Left lung (tissue), 14 donors: ENCODE measurements at places on chromosomes 1 and 21. TPM values are rescaled to one million over a fixed set of nuclear protein-coding genes. Genes with fewer than 3 reads are reported as not detected.
A peak's percentile ranks its signal among the peaks of the same experiment; 100 is the strongest.

The SIKE1 gene
- 48.5 TPM for polyA plus RNA-seq

- no peaks in the 10 kb centered on the region for H3K4me1 ChIP-seq
- H3K4me3 ChIP-seq: no peak overlapping the region
Observed at GRCh38 chr1:2953688-2954285, 67.5 kb upstream of the ACTRT2 start.

GRCh38 chr1:225410036-225410435 lies 17.8 kb downstream of the LBR start:
- no peak overlapping the region for H3K4me3 ChIP-seq
- no peak for DNase-seq
- H3K36me3 ChIP-seq: peaks cover 96% of the 10 kb centered on the region
- no peak overlapping the region for H3K27ac ChIP-seq

DNA sequence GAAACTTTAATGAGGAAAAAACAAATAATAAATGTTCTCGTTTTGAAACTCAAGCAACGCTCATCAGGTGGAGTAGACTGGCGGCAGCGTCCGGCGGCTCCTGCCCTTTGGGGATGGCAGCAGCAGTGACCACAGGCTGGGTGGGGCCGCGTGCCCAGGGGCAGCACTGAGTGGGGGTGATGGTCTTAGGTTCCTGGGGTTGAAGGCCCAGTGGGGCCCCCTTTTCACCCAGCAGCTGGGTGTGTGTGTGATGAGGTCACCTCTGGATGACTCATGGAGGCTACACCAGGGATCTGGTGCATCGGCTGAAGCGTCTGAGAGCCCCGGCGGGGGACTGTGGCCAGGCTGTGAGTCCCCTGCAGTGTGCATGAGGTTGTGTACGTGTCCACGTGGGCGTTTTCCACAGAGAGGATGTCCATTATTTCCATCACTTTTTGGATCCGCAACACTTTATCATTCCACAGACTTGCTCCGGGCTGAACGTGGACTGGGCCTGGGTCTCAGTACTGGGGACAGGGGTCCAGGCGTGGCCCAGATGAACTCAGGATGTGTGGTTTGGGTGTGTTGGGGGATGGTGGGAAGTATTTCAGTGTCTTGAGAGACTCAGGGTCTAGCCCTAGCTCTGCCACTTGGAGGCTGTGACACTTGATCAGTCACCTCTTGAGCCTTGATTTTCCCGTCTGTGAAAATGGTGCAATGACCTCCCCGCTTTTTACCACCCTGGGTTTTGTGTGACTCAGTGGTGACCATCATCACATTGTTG lies 25.6 kb downstream of the LDLRAP1 start:
- no peaks in the 10 kb centered on the region for H3K27me3 ChIP-seq
- no peak overlapping the region for H3K4me3 ChIP-seq
- no peak for DNase-seq
- H3K36me3 ChIP-seq: no peaks in the 10 kb centered on the region
- no peak overlapping the region for H3K27ac ChIP-seq

GRCh38 chr1:151944126-151944856 lies 35.0 kb upstream of the THEM4 start:
- peak overlapping the region; percentile 94 for H3K27ac ChIP-seq
- no peaks in the 10 kb centered on the region for H3K27me3 ChIP-seq
- H3K4me1 ChIP-seq: peaks cover 28% of the 10 kb centered on the region

GRCh38 chr1:228978484-228979324 lies 243.4 kb downstream of the RHOU start:
- no peak for DNase-seq
- H3K27ac ChIP-seq: no peak overlapping the region
- no peaks in the 10 kb centered on the region for H3K36me3 ChIP-seq

The XCL1 gene
- polyA plus RNA-seq: 0.37 TPM

GRCh38 chr1:68758666-68759209 lies 261.9 kb upstream of the DEPDC1 start:
- no peaks in the 10 kb centered on the region for H3K27me3 ChIP-seq
- H3K4me1 ChIP-seq: no peaks in the 10 kb centered on the region

- no peaks in the 10 kb centered on the region for H3K4me1 ChIP-seq
- H3K36me3 ChIP-seq: no peaks in the 10 kb centered on the region
- H3K27me3 ChIP-seq: no peaks in the 10 kb centered on the region
- H3K4me3 ChIP-seq: no peak overlapping the region
- H3K27ac ChIP-seq: no peak overlapping the region
Observed at GRCh38 chr1:34831721-34832246, 27.8 kb downstream of the SMIM12 start.

GRCh38 chr1:155591770-155592169 lies 18.2 kb upstream of the MSTO1 start:
- no peak for DNase-seq
- H3K4me3 ChIP-seq: no peak overlapping the region
- H3K27me3 ChIP-seq: no peaks in the 10 kb centered on the region

The C1orf115 gene
- 19.8 TPM for polyA plus RNA-seq

DNA sequence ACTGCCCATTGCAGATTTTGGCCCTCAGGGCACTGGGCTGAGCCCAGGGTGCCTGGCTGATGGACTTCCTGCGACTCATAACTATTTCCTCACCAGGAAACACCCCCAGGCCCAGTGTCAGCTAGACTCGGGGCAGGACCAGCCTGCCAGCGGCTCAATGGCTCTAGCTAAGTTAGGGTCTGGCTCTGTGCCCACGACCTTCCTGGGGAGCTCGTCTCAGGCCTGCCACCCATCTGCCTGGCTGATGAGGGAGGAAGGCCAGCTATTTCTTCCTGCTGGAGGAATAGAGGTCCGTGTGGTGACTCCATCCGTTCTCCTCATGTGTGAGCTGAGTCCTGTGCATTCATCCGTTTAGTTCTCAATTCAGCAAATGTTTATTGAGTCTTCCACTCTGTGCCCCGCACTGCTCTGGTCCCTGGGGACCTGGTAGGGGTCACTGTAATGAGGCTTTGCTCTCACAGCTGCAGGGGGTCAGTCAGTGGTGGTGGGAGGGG lies 44.5 kb downstream of the KIRREL1 start:
- no peaks in the 10 kb centered on the region for H3K36me3 ChIP-seq
- H3K27me3 ChIP-seq: no peaks in the 10 kb centered on the region
- DNase-seq: no peak
- no peak overlapping the region for H3K27ac ChIP-seq
- H3K4me3 ChIP-seq: no peak overlapping the region

DNA sequence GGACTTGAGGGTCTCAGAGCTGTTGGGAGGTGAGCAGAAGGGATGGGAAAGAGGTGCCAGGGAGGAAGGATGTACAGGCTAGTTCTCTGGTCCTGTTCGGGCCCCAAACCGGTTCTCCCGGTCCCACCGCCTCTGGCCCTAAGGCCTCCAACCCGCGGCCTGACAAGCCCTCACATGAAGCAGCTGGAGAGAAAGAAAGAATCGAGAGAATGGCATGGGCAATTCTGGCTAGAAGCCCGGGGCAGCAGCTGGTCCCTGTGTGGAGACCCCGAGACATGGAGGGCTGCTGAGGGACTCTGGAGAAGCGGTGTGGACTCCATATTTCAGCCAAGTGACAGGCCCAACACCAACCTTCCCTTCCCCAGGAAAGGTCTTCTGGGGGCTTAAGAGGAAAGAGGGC lies 730 bp downstream of the CDC42SE1 start:
- peak; percentile 80 for DNase-seq
- H3K36me3 ChIP-seq: peaks cover 31% of the 10 kb centered on the region
- peak overlapping the region; percentile 66 for H3K4me3 ChIP-seq
- H3K4me1 ChIP-seq: peaks cover 18% of the 10 kb centered on the region
- no peaks in the 10 kb centered on the region for H3K27me3 ChIP-seq
- peak overlapping the region; percentile 89 for H3K27ac ChIP-seq

The NMNAT2 gene
- polyA plus RNA-seq: 1.4 TPM

The ERG gene
- 41.7 TPM for polyA plus RNA-seq

The ACTA1 gene
- polyA plus RNA-seq: 1.0 TPM

DNA sequence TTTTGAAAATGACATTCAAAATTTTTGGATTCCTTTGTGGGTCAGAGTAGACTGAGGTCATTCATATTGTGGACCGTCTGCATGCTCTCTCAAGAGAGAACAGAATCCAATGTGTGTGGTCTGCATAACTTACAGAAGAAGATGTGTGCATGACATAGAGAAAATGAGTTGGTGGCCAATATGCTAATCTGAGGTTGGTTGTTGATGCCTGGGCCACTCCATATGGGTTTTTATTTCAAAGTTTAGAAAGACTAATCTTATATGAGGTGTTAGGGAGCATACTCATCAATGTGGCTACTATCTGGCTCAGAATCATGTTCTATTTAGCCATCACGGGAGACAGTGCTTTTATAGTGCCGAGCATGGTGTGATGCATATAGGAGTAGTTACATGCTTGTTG lies 18.2 kb downstream of the NTNG1 start:
- DNase-seq: peak; percentile 24
- no peaks in the 10 kb centered on the region for H3K4me1 ChIP-seq
- H3K27ac ChIP-seq: peak overlapping the region; percentile 30
- no peaks in the 10 kb centered on the region for H3K36me3 ChIP-seq

The GPR3 gene
- polyA plus RNA-seq: 1.3 TPM

DNA sequence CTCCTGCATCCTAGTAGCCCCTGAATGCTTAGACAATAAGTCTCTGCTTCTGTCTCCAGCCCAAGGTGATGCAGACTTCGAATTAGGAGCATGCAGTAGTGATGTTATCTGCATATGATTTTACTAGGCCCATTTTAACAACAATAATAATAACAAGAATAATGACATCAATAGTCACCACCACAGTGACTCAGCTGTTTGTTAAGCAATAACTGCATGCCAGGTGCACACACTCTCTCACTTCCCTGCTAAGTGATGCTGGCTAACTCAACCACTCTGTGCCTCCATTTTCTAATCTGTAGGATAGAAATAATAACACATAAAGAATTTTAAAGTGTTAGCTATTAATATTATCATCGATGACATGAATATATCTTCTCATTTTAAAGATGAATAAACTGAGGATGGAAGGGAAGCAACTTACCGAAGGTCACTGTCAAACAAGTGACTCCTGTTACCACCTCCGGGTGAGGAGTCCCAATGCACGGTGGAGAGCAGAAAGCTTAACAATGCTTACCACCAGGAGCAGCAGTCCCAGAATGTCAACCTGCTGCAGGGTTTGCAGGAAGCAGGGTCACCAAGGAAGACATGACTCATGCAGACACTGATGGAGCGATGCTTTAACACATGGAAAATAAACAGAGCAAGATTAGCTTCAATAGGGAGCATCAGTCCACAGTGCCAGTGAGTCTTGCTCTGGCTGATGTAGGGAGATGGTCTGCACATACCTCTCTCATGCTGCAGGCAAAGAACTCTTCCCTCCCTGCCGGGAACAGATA lies 290.2 kb downstream of the SPATA17 start:
- peaks cover 10% of the 10 kb centered on the region for H3K27me3 ChIP-seq
- no peak for DNase-seq
- no peak overlapping the region for H3K27ac ChIP-seq
- H3K4me1 ChIP-seq: no peaks in the 10 kb centered on the region

GRCh38 chr1:181352695-181353094 lies 130.6 kb upstream of the CACNA1E start:
- no peak overlapping the region for H3K4me3 ChIP-seq
- no peaks in the 10 kb centered on the region for H3K36me3 ChIP-seq
- DNase-seq: no peak
- H3K4me1 ChIP-seq: no peaks in the 10 kb centered on the region
- H3K27me3 ChIP-seq: no peaks in the 10 kb centered on the region

GRCh38 chr1:98333406-98333805 lies 328.1 kb upstream of the SNX7 start:
- H3K4me1 ChIP-seq: no peaks in the 10 kb centered on the region
- no peak overlapping the region for H3K4me3 ChIP-seq
- H3K27me3 ChIP-seq: no peaks in the 10 kb centered on the region
- no peak overlapping the region for H3K27ac ChIP-seq

- no peak overlapping the region for H3K27ac ChIP-seq
- no peaks in the 10 kb centered on the region for H3K36me3 ChIP-seq
- no peaks in the 10 kb centered on the region for H3K4me1 ChIP-seq
- H3K27me3 ChIP-seq: no peaks in the 10 kb centered on the region
- DNase-seq: no peak
Observed at GRCh38 chr1:169309178-169310166, 58.1 kb downstream of the NME7 start.

GRCh38 chr1:97365026-97365425 lies 555.8 kb downstream of the DPYD start:
- no peaks in the 10 kb centered on the region for H3K4me1 ChIP-seq
- peaks cover 13% of the 10 kb centered on the region for H3K36me3 ChIP-seq
- H3K27ac ChIP-seq: no peak overlapping the region
- H3K27me3 ChIP-seq: no peaks in the 10 kb centered on the region

- no peak for DNase-seq
- peak overlapping the region; percentile 91 for H3K27ac ChIP-seq
- no peaks in the 10 kb centered on the region for H3K36me3 ChIP-seq
- H3K4me1 ChIP-seq: peaks cover 99% of the 10 kb centered on the region
Observed at GRCh38 chr1:206579747-206580437, 32.4 kb downstream of the EIF2D start.

DNA sequence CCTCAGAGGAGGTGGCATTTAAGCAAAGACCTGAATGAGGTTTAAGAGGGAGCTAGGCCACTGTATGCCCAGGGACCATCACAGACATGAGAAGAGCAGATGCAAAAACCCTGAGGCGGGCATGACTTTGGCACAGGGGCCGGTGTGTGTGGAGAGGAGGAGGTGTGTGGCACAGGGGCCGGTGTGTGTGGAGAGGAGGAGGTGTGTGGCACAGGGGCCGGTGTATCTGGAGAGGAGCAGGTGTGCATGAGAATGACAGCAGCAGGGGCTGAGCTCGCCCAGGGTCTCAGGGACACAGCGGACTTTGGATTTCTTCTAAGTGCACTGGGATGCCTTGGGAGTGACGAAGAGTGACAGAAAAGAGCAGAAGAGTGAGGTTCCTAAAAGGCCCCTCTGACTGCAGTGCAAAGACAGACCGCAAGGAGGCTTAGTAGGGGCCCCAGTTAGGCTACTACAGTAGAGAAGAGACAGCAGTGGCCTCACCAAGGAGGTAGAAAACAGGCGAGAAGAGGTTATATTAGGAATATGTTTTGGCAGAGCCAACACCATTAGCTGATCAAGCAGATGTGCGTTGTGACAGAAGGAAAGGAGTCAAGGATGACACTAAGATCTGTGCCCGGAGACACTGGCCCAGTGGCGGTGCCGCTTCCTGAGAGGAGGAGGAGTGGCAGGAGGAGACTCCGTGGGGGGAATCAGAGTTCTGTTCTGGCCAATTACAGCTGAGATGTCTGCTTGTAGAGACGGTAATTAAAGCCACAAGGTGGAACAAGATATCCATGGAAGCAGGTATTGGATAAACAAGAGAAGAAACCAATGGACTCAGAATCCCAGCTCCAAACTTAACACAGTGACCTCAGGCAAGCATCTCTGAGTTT lies 18.4 kb downstream of the ZBTB17 start:
- H3K27me3 ChIP-seq: no peaks in the 10 kb centered on the region
- no peak overlapping the region for H3K4me3 ChIP-seq
- no peak overlapping the region for H3K27ac ChIP-seq
- H3K36me3 ChIP-seq: peaks cover 11% of the 10 kb centered on the region
- no peak for DNase-seq

- DNase-seq: no peak
- H3K4me1 ChIP-seq: no peaks in the 10 kb centered on the region
- no peak overlapping the region for H3K4me3 ChIP-seq
- H3K36me3 ChIP-seq: no peaks in the 10 kb centered on the region
- no peaks in the 10 kb centered on the region for H3K27me3 ChIP-seq
Observed at GRCh38 chr1:190104961-190105360, 372.7 kb downstream of the BRINP3 start.
